Small intestine (tissue), 16 donors: ENCODE measurements at places on chromosomes 7 and 10.
A peak's percentile ranks its signal among the peaks of the same experiment; 100 is the strongest.

- no peak for DNase-seq
Observed at GRCh38 chr10:93096901-93097300, 23.2 kb downstream of the CYP26A1 start.

DNA sequence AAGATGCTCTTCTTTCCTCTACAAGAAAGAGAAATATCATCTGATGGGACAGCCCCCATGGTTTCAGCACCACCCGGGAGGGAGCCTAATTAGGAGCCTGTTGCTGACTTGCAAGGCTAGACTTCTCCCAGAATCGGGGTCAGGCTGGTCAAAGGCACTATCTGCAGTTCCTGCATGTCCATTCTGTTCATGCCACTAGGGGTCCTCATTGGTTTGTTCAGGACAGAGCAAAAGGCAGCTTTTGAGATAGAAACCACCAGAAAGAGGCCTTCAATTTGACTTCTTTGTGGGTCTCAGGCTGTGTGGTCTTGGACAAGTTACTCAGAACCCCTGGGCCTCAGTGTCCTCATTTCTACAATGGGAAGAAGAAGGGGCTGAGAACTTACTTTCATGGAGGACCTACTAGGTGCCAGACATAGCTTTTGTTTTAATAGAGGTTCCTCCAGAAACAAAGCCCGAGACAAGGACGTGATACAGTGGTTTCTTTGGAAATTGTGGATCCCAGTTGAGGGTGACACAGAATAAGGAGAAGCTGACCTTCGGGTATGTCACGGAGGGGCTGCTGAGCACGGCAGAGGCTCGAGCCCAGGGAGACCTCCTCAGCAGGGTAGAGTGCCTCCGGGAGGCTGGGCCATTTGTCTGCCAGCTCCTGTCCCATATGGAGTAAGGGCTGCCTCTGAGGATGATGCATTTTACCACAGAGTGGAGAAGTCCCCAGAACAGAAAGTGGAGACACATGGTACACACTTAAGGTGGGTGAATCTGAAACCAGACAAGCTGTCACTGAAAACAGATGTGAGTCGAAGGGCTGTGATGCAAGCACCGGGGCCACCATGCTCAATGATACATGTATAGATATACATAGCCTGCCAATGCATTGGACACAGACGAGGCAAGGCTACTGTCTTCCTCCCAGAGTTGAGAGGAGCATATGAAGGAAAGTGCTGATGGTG lies 33.1 kb upstream of the NEUROD6 start:
- peak; percentile 62 for DNase-seq

DNA sequence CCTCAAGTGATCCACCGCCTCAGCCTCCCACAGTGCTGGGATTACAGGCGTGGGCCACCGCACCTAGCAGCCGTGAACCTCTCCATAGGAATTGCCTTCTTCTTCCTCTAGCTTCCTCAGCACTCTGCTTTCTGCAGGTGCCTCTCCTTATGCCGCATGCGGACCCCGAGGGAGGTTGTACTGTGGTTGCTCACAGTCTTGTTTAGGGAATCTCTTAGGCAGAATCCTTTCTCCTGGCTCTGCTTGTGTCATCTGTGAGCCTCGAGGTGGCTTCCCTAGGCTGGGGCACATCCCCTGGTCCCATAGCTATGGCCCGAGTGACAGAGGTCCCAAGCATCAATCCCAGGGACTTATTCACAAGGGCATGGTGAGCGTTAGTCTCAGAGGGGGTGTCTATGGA lies 33.2 kb upstream of the GIMAP8 start:
- no peak for DNase-seq

DNA sequence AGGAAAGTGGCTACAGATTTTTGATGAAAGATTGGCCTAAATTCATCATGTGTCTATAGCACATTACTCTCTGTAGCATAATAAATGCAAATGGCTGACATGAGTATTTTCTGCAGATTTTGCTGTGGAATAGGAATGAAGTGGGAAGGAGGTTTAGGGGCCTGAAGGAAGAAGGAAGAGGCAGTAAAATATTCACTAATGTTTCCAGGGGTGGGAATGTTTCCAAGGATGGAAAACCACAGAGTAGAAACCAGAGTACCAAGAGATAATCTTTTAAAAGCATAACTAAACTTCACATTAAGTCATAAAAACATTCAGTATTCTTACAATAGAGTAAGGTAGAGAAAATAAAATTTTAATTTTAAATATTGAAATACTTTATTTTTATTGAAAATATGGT lies 267.8 kb downstream of the BICC1 start:
- DNase-seq, result no peak

GRCh38 chr7:21943436-21943835 lies 2.3 kb downstream of the CDCA7L start:
- no peak for DNase-seq

DNA sequence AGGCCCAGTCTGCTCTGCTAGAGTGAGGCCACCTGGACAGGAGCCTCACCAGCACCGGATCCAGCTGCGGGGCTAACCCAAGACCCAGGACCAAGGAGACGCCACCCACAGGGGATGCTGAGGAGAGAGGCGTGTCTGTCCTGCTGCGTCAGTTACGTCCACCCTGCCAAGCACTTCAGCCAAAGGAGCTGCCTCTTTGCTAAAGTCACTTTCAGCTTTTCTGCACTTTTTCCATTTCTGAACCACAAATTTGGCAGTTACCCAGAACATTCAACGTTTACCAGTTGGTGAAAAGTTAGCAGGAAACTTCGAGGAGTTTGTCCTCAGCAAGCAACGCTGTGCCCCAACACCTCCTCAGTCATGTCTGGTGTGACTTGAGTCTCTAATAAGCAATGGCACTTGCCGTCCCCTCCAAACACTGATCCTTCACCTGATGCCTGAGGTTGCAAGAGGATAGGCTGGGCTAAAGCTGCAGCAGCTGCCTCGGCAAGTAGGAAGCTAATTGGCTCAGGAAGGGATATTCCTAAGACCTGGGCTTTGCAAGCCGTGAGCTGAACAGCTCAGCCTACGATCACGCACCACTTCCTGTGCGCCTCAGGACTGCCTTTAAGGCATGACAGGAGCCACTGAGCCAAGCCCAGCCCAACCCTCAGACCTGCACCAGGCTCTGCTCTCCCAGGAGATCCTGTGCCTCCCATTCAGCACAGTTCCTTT lies 40.1 kb downstream of the KCNH2 start:
- DNase-seq, result no peak

DNA sequence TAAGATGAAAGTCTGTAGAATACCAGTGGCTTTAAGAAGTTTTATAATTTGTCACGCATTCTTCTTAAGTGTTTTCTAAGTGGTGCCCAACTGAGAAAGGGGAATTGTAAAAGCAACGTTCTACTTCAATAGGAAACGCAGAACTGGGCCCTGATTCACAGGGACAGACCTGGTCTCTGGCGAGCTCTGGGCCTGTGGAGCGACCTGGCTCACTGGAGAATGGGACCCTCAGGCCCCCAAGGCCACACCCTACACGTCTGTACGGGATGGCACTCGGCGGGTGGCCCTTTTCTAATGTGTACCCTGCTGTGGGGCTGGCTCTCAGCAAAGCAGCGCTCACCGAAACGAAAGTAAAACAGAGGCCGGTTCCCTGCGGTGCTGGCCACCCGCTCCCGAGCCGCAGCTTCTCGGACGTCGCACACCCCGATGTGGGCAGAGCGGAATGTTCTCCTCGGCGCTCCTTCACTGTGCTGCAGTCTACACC lies 205.0 kb downstream of the DIP2C start:
- no peak for DNase-seq

- DNase-seq, result no peak
Observed at GRCh38 chr7:325051-325798, 35.3 kb downstream of the FOXL3 start.

DNA sequence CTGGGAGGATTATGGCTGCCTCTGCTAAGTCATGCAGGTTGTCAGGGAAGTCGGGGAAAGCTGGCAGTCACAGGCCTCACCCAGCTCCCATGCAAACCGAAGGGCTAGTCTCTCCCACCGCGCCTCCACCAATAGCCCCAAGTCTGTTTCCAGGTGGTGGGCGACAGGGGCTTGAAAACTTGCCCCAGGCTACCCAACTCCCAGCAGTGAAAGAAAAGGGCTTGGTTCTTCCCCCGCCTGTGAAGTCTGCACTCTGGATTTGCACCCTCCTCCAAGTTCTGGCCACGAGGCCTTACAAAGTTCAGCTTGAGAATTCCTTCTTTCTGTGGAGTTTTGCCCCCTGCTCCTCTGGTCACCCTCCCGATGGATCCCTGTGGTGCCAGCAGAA lies 99.9 kb upstream of the CHST15 start:
- no peak for DNase-seq

DNA sequence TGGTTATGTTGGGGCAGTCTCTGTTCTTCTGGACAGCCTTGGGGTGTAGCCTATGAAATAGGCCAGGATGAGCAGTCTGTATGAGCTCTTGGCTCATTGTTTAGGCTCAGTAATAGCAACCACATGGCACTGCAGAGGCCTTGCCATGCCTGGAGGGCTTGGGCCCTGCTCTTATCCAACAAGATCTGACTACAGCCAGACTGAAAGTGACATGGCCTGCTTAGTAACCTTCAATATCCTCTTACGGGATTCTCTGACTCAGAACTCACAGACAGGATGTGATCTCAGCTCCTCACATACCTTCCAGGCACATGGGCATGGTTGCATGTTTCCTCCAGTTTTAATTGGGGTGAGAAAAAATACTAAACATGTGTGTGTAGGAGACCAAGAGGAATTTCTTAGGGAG lies 289.3 kb downstream of the PTEN start:
- peak; percentile 19 for DNase-seq

DNA sequence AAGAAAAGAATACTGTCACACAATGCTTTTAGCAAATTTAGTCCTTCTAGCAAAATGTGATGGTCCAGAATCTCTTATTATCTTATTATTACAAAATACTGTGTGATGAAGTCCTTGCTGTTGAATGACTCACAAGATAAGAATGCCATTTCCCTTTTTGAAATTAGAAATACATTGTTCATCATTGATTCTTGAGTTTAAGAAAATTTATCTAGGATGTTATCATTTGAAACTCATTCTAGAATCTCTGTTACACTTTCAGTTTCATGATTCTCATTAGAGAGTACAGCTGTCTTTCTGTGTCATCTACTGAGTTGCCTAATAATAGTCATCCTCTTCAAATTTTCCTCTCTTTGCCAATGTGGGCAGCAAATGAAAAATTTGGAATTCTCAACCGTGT lies 9.6 kb downstream of the ZKSCAN5 start:
- no peak for DNase-seq

DNA sequence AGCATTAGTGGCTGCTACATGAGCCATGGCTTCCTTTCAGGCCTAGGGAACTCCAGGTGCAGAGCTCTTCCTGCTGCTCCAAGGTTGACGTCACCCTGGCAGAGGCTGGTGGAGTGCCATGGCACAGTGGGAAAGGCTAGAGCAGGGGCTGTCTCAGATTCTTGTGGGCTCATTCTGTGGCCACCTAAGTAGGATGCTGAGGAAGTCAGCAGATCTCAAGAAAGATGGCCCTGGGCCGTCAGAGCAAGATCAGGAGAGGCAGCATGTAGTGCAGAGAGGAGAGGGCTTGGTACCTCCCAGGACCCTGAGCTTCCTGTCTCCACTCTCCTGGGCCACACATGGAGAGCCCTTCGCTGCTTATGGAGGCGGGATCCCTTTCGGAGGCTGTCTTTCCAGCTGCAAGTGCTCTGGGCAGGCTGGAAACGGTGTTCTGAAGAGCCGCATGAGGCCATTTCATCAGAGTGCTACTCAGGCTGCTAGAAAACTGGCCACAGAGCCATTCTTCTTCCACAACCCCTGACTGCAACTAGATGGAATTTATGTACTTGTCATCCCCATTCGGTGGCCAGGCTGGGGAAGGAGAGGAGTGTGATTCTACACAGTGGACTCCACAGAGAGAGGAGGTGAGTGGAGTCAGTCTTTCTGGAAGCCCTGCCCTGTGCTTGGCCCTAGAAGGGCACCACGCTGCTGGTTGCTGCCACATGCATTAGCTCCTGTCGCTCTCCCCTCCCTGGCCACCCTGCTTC lies 304.2 kb downstream of the RPS24 start:
- no peak for DNase-seq

- no peak for DNase-seq
Observed at GRCh38 chr7:77727936-77728701, 31.9 kb downstream of the RSBN1L start.

DNA sequence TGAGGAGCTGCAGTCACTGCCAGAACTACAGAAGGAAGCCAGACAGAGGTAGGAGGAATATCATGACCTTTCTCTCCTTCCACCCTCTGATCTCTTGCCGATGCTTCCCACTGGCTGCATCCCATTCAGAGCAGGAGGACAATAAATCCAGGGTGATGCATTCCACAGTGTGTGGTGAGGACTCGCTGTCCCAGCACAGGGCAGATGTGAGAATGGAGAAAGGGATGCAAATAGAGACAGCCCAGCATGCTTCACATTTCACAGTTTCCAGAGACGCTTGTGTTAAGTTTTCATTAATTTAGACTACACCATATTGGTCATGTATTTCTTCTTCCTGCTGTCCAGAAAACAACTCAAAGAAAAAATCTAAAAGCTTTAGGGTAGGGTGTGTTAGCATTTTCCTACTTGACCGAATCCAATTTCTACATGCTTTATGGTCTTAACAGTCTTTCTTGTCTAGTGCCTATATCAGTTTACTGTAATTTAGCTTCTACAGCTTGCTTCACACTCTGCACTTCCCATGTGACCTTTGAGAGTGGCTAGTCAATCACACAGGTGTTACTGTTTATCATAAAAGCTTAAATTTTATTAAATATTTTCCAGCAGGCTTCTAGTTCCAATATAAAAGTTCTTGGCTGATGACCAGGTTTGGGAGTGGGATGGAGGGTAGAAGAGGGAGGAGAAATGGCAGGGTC lies 155.6 kb downstream of the RAPGEF5 start:
- no peak for DNase-seq

DNA sequence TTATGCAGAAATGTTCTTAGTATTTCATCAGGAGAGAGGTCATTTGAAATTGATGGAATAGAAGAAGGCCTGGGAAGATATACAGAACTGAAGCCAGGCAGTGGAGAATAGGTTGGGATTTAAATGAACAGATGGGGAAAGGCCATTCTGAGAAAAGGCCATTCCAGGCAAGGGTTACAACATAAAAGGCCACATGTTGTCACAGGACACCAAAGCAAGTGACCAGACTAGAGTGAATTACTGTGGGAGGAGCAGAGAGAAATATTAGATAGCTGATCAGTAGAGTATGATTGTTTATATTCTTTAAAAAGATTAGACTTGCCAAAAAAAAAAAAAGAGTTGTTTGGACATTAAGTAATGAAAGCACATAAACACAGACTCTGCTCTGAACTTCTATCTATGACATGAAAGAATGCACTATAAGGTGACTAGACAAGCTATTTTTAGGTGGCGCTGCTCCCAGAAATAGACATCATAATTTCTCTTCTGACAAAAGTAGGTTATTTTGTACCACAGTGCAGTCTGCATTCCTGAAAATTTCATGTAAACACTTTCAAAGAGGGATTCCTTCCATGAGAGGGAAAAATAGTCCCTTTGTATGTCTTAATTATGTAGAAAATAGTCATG lies 55.2 kb upstream of the DKK1 start:
- DNase-seq, result no peak

DNA sequence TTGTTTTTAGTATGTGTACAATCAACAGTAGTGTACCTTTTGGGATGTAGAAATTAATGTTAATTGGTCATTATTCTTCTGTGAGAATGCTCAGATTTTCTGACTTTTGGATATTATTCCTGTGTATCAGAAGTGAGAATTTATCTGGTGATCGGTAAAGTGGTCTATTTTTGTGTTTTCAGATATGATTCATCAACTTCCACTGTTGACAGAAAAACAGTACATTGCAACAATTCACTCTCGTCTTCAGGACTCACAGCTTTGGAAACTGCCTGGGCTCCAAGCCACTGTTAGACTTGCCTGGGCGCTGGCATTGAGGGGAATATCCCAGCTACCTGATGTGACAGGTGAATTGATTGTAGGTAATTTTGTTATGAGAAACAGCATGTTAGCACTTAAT lies 20.9 kb downstream of the NUP205 start:
- DNase-seq, result no peak
